ENCODE measurements at places on chromosomes 2 and 18. TPM values are rescaled to one million over a fixed set of nuclear protein-coding genes. Genes with fewer than 3 reads are reported as not detected.

The CCT4 gene
- total RNA-seq: 305 TPM

The EML6 gene
- total RNA-seq: 1.5 TPM

The HYCC2 gene
- 3.1 TPM for total RNA-seq

The REG3A gene
- not detected for total RNA-seq

The ORC2 gene
- total RNA-seq: 12.0 TPM

Measured in A549 treated with AZD2906 at 1 μM for 4 hours (cell line).